Stimulated activated CD4-positive, alpha-beta T cell treated with anti-CD3 and anti-CD28 coated beads, TNF-alpha, amount 100 ng/mL, for 4 hours (primary cell): ENCODE measurements at places on chromosomes 6 and 20.

- DNase-seq: no peak
Measured at GRCh38 chr6:86871681-86872080, 65.6 kb upstream of the HTR1E start.

GRCh38 chr20:62875419-62876361, 14.1 kb upstream of the TCFL5 start:
- DNase-seq: no peak

- no peak for DNase-seq
Measured at GRCh38 chr6:17473554-17473953, 80.2 kb downstream of the CAP2 start.

DNA sequence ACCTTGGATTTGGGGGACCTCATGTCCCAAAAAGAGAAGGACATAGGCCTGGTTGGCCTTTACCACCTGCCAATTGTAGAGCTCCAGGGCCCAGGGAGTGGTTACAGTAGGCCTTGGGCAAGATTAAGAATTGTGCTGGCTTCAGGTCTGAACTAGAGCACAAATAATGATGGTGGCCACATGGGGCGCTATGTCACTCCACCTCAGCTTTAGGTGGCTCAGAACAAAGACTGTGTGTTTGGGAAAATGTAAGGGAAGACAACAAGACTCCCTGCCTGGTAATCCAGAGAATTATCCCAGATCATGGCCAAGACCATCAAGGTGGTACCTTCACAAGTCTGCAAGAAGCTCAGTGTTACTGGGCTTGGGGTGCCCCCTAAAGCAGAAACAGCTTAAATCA, 224.9 kb upstream of the OPRM1 start:
- DNase-seq: no peak

- no peak for DNase-seq
Measured at GRCh38 chr20:47343007-47343472, 13.5 kb downstream of the ZMYND8 start.

DNA sequence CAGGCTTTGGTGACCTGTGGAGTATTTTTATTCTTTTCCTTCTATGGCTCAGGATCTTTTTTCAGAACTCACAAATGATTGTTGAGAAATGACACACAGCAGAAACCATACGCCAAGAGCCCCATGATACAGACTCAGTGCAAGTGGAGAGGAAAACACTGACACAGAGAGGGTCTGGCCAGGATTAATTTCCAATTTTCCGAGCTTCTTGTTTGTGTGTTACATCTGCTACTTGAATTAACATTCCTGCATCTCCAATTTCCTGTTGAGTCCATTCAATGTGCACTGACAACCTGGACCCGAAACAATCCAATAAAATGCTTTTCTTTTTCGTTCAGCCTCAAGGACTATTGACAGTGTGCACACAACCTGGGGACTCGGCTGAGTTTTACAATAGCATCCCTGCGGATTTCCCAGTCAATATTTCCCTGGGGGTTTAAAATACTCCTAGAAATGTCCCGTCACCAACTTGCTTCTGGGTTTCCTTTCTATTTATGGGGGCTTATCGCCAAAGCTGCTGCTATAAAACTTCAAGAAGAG, 4.9 kb upstream of the MLN start:
- DNase-seq: no peak

GRCh38 chr20:57947421-57948179, 237.8 kb upstream of the PMEPA1 start:
- no peak for DNase-seq

GRCh38 chr20:38181207-38181801, 16.2 kb upstream of the TGM2 start:
- DNase-seq: no peak

GRCh38 chr6:12324748-12325147, 34.6 kb downstream of the EDN1 start:
- no peak for DNase-seq

DNA sequence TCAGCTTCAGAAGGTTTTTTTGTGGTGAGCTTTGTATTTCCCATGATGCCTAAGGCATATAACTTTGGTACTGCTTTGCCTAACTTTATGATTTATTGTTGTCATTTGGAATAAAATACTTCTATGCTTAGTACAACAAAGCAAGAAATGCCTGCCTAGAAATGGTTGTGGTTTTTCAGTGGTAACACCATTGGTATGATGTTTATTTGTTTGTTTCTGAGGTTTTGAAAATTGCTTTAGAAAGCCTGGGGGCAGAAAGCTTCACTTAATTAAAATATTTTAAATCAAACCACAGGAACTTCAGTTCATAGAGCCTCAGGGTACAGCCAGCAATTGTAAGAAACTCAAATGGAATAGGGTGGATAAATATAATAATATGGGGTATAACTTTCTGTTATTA, 351.2 kb upstream of the MAP3K7 start:
- DNase-seq: no peak

DNA sequence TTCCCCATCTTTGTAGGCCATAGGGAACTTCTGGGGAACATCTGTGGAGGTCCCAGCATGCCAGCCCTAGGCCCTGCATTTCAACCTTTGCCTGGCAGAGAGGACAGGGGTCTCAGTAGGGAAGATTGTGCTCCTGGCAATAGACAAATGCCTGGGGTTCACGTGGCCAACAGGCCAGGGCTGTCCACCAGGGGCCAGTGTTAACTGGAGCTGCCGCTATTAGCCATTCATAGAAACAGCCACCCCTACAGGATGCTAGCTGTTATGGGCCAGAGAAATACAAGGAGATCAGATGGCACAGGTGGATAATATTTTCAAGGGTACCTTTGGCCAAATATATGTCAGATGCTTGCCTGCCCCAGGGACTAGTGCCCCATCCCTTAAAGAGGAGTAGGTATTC, 932.9 kb downstream of the QKI start:
- no peak for DNase-seq

DNA sequence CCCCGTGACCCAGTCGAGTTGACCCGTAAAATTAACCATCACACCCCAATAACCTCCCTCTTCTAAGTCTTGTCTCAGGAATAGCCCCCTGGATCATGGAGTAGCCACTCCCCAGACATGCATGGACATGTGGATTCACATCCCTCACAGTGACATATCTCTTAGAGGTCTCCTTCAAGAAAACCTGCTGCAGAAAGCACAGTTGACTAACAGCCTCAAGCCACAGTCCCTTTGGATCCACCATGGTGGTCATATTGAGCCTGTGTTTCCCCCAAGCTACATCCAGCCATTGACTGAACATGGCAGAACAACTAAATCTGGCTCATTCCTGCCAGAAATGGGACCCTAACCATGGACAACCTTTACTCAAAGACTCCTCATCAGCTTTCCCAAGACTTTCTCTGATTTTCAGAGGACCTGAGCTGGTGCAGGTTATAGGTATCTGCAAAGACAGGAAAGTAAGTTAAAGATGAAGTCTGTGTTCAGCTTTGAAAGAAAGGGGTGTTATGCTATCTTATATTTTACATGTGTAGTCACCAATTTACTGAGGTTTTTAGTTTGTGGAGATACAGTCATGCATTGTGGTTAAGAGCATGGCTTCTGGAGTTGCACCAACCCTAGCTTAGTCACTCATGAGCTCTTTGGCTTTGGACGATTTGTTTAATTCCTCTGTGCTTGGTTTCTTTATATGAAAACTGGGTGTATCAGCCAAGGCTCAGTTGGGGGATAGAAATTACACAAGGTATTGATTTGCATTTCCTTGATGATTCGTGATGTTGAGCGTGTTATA, 219.1 kb downstream of the MYLK4 start:
- DNase-seq: no peak

DNA sequence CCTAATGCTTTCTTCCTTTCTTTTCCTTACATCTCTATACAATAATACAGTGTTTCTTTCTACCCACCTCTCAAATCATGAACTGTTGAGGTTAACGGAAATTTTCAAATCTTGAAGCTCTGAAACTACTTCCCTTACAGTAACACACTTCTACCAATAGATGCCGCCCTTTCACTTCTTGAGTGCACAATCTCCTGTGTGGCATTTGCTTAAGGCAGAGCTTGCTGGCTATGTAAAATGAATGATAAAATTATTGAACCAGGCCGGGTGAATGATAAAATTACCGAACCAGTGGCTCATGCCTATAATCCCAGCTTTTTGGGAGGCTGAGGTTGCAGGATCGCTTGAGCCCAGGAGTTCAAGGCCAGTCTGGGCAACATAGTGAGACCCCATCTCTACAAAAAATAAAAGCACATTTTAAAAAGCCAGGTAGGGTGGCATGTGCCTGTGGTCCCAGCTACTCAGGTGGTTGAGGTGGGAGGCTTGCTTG, 56.8 kb downstream of the KCNS1 start:
- DNase-seq: no peak

DNA sequence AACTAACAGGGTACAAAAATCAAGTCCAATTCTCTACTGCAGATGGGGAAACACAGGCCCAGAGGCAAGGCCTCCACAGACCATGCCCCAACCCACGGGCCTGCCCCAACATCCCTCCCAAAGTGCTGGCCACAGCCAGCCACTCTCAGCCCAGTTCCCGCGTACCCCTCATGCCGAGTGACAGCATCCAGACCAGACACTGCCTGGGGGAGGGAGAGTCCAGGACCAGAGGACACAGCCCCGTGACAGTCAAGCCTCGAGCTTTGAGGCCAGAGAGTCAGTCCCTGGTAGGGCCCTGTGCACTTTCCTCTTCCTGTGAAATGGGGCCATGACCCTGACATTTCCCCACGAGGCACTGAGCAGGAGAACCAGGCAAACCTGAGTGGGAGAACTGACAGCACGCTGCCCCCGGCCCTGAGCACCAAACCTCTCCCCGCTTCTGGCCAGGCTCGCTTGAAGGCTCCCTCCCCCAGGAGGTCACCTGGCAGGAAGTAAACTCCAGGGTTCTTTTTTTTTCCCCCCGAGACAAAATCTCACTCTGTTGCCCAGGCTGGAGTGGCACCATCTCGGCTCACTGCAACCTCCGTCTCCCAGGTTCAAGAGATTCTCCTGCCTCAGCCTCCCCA, 4.9 kb downstream of the MYL9 start:
- no peak for DNase-seq

DNA sequence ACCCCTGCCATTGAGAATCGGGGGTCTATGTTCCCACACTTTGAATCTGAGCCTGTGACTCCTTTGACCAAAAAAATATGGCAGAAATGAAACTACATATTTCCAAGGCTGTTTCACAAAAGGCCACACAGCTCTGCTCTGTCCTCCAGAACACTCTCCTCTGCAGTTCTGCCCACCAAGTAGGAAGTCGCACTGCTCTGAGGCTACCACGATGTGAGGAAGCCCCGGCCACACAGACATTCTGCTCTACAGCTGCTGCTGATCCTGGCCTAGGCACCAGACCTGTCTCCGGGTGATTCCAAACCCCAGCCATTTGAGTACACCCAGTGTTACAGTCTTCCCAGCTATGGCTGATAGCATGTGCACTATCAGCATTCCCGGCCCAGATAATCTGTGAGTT, 85.1 kb downstream of the LYRM4 start:
- no peak for DNase-seq

DNA sequence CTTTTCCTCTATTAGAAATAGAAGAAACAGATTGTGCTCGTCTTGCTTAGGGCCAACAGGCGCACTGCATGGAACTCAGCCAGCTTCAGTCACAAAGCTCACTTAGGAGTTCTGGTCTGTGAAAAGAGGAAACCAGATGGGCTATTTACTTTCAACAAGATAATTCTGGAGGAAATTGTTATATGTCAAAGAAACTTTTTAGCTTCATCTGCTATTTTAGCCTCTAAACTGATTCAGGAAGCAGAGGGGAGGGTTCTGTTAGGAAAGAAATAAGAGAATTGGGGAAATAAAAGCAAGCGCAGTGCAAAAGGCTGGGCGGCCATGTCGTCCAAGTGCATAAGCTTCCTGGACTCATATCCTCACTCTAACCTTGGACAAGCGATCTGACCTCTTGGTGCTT, 21.3 kb downstream of the PRKN start:
- DNase-seq: no peak

- DNase-seq: no peak
Measured at GRCh38 chr6:139588076-139588639, 213.7 kb upstream of the CITED2 start.

- no peak for DNase-seq
Measured at GRCh38 chr6:153069897-153070296, 61.2 kb downstream of the RGS17 start.

GRCh38 chr6:155530219-155530834, 74.7 kb upstream of the NOX3 start:
- DNase-seq: no peak

- no peak for DNase-seq
Measured at GRCh38 chr6:40287296-40287850, 299.8 kb downstream of the LRFN2 start.

DNA sequence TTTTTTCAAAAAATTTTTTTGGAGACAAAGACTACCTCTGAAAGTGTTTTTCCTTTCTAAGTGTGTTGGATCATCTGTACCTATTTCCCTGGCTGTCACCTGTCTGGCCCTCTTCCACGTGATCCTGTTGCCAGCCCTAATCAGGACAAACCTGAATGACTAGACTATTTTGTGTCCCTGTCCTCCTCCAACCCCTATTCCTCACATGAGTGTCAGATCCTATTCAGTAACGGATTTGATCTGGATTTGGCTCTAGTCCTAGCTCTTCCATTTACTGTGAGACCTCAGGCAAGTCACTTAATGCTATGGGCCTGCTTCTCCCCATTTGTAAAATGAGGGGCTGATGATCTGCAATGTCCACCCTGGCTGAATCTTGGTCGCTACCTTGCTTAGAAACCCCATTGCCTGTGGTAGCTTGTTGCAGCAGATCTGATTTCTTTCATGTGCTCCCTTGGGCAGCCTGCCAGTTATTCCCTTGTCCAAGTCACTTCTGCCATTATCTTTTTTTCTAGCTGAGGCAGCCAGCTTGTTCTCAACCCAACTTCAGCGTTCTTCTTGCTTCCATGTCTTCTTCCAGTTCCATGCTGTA, 4.8 kb downstream of the PHF20 start:
- no peak for DNase-seq

DNA sequence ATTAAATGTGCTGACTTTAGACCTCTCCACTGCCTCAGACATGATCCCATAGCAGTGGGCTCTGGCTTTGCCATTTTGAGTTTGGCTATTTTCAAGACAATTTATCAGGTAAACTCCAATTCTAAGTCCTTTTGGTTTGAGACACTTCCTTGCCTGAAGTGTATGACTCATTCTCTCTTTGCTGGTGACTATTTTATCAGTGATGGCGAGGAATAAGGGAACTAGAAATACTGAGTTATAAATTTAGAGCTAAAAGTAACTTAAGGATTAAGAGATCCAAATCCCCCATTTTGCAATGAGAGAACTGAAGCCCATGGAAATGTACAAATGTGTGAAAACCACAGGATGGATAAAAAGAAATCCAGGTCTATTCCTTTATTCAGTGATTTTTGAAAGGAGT, 30.9 kb upstream of the CD83 start:
- no peak for DNase-seq

DNA sequence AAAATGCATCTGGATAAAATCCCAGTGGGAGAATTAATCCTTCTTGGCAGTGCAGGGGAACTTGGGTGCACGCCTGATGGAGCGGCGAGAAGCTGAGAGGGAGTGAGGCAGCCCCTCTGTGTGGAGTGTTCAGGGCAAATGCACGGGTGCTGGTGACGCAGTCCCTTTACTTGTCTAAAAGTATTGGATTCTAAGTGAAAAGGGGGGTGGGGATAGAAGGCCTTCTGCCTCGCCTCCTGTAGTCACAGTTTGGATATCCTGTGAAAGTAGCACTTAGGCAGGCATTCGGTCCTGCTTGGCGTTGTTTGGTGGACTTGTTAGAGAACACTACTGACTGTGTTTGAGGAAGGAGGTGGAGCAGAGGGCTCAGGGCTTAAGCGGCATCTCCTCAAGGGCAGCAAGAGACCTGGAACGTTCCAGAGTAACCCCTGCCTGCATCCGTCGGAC, 39.3 kb downstream of the PHACTR3 start:
- DNase-seq: no peak
